ENCODE measurements at places on chromosomes 2 and 18.

DNA sequence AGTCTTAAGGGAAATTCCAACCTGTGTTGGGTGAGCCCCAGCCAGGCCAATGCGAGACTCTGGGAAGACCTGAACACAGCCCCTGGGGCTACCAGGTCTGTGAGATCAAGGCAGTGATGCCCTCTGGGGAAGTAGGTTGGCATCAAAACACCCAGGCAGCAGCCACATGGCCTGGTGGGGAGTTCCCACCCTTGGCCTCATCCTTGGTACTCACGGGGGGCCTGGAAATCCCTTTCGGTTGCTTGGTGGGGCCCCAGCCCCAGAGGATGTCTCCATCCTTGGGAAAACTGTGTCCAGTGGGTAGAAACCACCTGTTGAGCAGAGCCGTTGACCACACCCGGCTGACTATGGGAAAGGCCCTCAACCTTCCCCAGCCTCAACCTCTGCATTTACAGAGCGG lies 56.0 kb upstream of the PXDN start:
- DNase-seq = no peak

DNA sequence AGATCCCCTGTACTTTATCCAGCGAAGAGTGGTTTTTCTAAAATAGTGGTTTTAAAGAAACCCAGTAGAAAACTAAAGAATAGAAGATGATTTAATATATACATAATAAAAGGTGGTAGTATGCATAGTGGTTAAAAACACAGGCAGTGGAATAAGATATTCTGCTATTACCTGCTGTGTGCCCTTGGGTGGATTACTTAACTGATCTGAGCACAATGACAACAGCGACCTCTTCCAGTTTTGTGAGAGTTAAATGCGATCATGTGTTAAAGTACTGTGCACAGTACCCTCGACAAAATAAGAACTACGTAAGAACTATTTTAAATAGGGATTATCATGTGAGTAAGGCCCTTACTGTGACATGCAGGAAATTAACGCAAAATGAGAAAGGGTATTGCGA lies 30.0 kb upstream of the CHMP1B start:
- no peak for DNase-seq

GRCh38 chr2:13488965-13489364 lies 772.2 kb downstream of the TRIB2 start:
- DNase-seq = no peak

DNA sequence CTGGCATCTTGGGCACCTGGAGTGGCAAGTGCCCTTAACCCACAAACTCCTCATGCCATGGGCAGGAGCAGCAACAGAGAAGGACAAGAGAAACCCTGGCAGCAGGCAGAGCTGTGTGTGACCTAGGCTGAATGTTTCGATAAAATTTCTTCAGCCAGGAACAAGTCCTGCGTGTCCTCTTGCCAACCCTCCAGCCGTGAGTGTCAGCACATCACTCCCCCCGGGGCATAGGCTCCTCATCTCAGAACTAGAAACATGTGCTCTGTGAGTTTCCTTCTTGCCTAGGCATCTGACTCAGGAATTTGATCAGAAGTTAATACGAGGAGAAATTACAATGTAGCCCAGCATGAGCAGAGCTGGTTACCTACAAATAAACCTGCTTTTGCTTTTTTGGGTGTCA lies 2.2 kb downstream of the ABCG8 start:
- DNase-seq = no peak

GRCh38 chr2:26245231-26245732 lies 543 bp downstream of the HADHB start:
- peak; percentile 13 for DNase-seq

GRCh38 chr18:38198956-38199355 lies 633.4 kb upstream of the CELF4 start:
- no peak for DNase-seq

GRCh38 chr18:32696376-32696775 lies 76.4 kb downstream of the KLHL14 start:
- no peak for DNase-seq

DNA sequence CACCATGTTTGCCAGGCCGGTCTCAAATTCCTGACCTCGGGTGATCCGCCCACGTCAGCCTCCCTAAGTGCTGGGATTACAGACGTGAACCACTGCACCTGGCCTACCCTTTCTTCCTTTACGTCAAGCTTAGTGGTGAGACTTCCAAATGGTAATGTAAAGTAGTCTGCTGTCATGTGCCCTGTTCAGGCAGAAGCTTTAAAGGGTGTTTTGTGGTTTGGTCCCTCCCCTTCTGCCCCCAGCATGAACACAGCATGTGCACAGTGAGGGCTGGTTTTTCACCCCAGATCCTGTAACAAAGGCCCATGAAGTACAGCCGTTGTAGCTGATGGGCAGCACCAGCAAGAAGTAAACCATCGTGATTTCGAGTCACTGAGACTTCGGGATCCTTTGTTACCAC lies 2.7 kb upstream of the DTYMK start:
- no peak for DNase-seq

GRCh38 chr2:86001326-86001725 lies 104.4 kb downstream of the POLR1A start:
- no peak for DNase-seq

GRCh38 chr2:8552293-8552801 lies 129.5 kb upstream of the ID2 start:
- DNase-seq = no peak

GRCh38 chr2:32008805-32009515 lies 1.8 kb downstream of the MEMO1 start:
- no peak for DNase-seq

- DNase-seq = no peak
Observed at GRCh38 chr2:4551691-4552474, 848.5 kb downstream of the DCDC2C start.

GRCh38 chr18:54117853-54118773 lies 106.4 kb downstream of the MBD2 start:
- no peak for DNase-seq

DNA sequence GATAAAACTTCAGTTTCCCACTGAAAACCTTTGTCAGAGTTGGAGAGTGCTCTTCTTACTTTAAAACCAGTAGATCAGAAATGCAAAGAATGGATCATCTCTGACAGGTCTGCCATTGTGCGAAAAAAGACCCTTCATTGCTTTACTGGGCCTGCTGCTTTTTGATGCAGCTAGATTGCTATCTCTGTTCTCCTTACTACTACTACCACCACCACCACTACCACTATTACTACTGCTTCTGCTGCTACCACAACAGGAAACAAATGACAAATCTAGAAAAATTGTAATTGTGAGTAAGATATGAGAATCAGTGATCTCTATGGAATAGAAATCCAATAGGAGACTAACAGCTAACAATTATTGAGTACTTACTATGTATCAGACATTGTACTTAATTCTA lies 85.8 kb downstream of the PKP4 start:
- DNase-seq = no peak

DNA sequence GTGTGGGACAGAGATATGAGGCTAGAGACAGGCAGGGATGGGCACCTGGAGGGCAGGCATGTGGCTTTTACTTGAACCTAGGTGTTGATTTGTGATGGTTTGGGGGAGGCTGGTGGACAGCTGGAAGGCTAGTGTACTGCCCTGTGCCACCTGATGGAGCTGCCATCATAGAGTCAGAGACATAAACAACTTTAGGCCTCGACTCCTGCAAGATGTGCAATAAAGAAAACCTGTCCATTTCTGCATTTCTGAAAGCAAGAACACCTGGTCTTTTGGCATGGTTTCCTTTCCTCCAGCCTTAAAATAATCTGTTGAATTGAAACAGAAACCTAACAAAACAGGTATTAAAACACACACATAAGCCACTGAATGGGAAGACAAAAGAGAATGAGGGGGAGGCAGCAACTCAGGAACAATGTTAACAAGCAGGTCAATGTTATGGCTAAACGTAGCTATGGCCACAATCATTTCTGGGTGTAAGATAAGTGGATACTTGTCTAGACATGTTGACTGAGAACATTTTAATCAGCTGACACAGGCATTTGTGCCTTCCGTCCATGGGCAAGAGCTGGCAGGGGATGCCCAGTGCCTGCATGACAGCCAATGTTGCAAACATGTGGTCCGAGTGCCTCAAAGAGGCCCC lies 87.8 kb downstream of the KCTD1 start:
- DNase-seq = no peak

DNA sequence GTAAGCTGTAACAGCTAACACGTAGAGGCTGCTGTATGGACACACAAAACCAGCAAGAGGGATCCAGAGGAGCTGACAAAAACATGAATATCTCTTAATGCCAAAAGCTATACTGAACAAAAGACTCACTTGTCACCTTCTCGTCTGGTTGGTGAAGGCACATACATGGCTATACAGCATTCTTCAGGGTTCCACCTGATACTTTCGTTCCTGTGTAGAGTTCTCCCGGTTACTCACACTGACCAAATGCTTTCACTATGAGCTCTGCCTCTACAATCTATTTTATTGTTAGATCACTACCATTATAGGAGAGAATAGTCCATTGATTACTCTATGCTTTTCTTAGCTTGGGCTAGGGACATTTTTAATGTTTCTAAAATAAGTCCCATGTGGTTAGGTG lies 193.1 kb downstream of the HNMT start:
- DNase-seq = no peak

GRCh38 chr18:2087877-2088673 lies 483.2 kb downstream of the METTL4 start:
- no peak for DNase-seq

GRCh38 chr2:235670974-235671787 lies 177.3 kb downstream of the AGAP1 start:
- no peak for DNase-seq

GRCh38 chr2:62505109-62505749 lies 766 bp downstream of the TMEM17 start:
- DNase-seq = peak; percentile 19

- DNase-seq = no peak
Observed at GRCh38 chr2:43084699-43085091, 141.7 kb downstream of the ZFP36L2 start.

DNA sequence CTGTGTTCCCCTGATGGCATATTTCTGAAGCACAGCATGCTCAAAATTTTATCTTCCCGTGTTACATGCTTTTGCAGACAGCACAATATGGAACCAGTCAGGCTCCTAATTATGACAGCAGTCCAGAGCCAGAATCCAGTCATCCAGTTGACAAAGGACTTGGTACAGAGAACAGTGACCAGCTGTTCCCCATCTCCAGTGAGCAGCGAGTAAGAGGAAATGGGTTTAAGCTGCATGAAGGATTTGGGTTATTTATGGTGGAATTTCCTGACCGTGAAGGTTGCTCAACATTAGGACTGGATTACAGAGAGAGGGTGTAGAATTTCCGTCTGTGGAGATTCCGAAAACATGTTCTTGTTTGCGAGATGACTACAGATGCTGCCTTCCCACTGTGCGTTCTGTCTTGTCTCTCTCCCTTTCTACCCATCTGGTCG lies 24.4 kb downstream of the SGPP2 start:
- no peak for DNase-seq

DNA sequence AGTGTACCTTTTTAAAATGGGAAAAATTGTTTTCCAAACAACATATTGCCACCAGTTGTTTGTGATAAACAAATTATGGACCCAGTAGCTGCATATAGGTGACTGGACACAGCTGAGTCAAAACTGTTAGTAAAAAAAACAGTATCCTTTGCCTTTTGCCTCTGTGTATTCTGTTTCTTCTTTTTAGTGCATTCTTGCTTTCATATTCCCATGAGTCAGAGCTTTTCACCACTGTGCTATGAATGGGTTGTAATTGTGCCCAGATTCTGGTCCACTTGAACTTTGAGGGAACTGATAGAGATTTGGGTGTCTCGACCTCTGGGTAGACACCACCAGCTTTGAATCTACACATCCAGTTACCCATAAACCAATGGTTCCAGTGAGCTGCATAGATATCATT lies 1441.9 kb upstream of the ZEB2 start:
- DNase-seq = no peak

DNA sequence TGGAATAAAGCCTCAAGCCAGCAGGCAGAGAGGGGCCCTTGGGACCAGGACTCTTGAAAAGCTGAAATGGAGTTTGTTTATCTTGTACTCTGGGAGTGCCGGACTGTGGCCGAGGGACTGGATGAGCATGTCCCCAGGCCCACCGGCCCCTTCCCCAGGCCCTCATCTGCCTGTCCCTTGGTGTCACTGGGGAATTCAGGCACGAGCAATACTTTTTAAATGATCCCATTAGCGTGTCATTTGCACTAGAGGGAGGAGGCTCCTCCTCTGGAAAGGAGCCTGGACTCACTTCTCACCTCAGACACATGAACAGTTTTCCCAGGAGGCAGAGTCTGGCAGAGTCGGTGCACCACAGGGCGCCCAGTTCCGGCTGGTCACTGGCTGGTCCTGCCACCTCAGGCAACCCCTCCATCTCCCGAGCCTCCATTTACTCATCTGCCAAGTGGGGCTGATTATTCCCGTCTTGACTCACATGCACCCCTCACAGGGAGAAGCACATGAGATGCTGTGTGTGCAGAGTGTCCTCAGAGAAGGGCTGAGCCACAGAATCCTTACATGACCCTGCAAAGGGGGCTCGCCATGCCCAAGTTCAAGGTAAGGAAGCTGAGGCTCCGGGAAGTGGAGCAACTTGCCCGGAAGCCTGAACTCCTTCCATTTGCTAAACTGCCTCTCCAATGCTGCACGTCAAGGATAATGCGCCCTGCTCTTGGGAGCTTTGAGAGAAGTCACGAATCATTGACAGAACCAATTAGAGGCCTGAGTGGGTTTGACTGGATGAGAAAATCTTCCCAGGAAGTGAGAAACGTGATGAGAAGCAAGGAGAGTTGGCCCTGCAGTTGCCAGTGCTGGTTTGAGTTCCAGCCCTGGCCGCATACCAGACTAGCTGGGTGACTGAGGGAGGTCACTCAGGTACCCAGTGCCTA lies 26.7 kb downstream of the CIB4 start:
- DNase-seq = no peak

- DNase-seq = no peak
Observed at GRCh38 chr2:85481818-85482777, 56.9 kb upstream of the MAT2A start.

Data from activated gamma-delta T cell (primary cell).